T-helper 1 cell (primary cell): ENCODE measurements at places on chromosomes 16 and 17.

GRCh38 chr16:72400257-72401083 is 228.5 kb upstream of the PMFBP1 start:
- DNase-seq = no peak

- no peak for DNase-seq
These were observed 21.8 kb upstream of the ANKFN1 start for GRCh38 chr17:56131431-56131830.

- no peak for DNase-seq
These were observed 2.3 kb upstream of the KCNJ16 start for GRCh38 chr17:70072546-70073309.

DNA sequence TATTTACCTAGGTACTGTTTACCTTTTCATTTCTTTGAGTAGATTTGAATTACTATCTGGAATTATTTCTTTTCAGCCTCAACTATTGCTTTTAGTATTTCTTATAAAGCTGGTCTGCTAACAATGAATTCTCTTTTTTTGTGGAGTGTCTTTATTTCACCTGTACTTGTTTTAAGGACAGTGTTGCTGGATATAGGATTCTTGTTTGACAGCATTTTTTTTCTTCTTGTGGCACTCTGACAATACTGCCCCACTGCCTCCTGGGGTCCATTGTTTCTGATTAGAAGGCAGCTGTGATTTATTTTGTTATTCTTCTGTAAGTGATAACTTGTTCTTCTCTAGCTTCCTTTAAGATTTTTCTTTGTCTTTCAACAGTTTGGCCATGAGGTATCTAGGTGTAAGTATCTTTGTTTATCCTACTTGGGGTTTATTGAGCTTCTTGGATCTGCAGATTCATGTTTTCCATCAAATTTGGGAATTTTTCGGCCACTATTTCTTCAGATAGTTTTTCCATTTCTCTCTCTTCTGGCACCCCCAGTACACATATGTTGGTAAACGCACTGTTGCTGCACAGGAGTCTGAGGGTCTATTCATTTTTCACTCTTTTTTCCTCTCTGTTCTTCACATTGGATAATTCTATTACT is 130.4 kb downstream of the AATF start:
- no peak for DNase-seq

DNA sequence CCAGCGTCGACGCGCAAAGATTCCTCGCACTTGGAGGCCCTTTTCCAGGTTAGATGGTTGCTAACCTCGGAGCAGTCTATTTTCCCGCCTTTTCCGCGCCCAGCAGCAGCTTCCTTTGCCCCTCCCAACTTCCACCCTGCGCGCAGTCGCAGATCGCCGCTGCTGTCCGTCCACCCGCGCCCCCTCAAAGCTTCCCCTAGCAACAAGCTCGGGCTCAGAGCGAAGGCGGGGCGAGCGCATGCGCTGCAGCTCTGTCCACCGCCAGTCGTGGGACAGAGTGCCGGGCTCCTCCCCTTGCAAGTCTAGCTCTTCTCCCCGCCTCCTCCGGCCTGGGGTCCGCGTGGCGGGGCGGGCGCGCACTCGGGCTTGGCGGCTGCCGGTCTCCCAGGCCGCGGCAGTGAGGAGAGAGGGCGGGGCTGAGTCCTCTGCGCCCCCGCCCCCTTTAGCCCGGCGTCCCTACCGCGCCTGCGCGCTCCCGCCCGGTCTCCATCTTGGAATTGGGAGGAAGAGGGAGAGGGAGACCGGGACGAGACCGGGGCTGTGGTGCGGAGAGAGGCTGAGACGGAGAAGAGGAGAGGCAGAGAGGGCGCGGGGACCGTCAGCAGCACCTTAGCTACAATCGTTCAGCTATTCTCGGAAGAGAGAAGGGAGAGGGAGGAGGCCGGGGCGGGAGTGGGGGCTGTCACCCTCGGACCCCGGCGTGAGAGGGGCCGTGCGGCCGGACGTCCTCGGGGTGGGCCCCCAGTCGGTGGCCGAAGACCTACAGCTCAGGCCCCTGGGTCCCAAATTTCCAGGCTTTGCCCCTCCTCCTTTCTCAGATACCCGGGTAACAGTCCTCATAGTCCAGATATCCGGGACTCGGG is at the start of gene TAOK2:
Gene TAOK2 (plus strand): TSS at position 485 of the 863 bp plus-strand sequence. CDS start 3,905 bp downstream, outside the sequence.
- DNase-seq = peak; percentile 88

- DNase-seq = no peak
These were observed 8.6 kb downstream of the ABCA3 start for GRCh38 chr16:2331931-2332267.

DNA sequence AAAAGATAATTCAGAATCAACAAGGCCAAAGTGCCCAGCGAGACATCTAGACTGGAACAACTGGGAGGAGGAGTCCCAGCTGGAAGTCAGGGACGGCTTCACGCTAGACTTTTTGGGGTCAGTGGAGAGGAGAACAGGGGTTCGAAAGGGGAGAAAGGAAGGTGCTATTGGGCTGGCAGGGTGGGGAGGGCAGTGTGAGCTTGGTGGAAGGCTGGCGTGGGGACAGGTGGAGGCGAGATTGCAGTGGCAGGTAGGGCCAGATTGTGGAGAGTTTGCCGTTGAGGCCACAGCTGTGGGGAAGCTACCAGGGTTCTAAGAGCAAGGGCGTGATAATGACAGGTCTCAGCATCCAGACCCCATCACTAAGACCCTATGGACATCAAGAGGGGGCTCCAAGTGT is 10.5 kb downstream of the SDK2 start:
- no peak for DNase-seq
